T-helper 2 cell (primary cell): ENCODE measurements at places on chromosomes 7 and 10.

GRCh38 chr10:69278446-69278963, at the start of gene HK1:
TSS of gene HK1 (plus strand) at chr10:69278496.
- no peak for DNase-seq

DNA sequence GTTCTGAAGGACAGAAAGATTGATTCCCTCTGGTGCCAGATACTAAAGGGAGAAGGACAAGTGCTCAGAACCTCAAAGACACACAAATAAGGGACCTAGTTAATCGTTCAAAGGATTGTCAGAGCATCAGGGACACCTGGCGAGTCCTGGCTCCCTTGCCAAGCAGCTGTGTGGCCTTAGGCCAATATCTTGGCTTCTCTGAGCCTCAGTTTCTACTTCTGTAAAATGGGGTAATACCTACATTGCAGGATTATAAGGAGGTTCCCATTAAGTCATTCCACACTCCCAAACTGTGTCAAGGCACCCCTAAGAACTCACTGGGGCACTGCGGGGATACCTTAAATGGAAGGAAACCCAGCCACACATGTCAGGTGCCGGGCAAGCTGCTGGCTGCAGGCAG, 29.4 kb downstream of the DRGX start:
- DNase-seq = no peak

DNA sequence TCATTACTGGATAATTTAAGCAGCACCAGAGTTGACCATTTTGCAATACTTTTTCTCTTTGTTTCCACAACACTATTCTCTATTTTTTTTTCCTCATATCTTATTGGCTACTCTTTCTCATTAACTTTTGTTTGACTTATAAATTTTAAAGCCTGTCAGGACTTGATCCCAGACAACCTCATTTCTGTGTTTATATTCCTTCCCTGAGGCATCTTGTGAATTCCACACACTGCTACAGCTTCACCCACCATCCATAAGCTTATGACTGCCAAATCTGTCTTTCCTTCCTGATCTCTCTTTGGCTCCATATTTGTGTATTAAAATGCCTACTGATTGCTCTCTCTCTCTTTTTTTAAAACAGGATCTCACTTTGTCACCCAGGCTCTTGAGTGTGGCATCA, 124.6 kb upstream of the MBL2 start:
- DNase-seq = no peak

DNA sequence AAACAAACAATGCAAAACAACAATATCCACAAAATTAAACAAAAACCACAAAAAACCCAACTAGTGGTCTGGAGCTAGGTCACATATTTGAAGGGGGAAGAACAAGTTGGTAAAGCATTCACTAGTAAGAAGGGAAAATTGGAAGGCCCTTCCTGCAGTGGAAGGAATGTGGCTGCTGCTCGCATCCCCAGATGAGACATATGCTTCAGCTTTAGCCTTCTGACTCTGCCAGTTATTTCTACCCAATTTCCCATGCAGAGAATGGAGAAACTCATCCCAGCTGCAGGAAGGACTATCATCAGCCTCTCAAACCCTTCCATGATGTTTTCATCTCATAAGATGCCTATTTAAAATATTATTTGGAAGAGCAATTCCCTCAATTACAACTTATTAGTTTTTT, 176.6 kb downstream of the BMPER start:
- DNase-seq = no peak

- no peak for DNase-seq
Measured at GRCh38 chr10:35423505-35424306, 87.4 kb downstream of the CCNY start.

DNA sequence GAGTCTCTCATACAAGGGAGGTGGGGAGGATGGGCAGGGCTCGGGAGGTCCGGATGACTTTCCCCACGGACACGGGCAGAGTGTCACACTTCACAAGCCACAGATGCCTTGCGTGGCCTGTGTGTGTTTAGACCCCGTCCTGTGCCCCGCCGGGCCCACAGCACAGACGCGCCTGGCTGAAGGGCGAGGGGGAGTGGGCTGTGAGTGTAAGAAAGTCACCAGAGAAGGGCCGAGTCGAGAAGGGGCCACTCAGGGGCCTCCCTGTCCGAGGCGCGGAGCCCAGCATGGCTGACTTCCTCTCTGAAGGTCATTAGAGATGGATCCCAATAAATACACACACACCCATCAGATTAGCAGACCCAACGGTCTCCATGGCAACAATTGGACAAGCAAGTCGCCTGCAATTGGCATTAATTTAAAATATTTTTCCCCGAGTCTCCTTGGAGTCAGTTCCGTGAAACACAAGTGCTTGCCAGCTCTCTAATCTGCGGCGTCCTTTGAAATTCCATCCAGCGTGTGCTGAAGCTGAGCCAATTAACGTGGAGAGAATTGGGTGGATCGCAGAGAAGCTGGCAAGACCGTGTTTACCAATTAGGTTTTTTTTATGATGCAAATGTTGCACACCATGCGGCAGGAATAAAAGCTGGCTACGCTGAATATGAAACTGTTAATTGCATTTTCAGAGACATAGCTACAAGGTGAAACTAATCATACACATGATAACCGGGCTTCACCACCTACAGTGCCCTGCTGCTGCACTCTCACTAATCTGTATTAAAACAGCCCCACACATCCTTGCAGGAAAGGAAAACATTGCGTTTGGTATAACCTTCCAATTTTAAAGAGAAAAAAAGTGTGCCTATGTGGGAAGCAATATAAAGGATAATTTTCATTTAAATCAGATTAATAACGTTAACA, 571.2 kb downstream of the PTPRN2 start:
- DNase-seq = no peak

DNA sequence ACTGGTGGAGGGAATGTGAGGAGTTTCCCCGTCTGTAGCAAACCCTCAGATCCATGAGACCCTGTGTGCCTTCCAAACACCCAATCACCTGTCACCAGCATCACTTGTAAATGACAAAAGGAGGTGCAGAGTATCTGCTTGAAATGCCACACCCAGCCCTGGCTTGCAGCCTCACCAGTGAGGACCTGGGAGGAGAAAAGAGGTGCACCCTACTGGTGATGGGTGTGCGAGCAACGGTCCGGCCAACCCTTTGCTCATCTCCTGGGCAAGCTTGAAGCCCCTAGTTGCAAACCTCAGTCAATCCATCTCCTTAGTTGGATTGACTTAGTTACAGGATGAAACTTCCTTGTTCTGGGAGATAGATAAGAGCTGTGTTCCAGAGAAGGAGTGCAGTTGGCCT, 62.4 kb upstream of the WAPL start:
- no peak for DNase-seq

DNA sequence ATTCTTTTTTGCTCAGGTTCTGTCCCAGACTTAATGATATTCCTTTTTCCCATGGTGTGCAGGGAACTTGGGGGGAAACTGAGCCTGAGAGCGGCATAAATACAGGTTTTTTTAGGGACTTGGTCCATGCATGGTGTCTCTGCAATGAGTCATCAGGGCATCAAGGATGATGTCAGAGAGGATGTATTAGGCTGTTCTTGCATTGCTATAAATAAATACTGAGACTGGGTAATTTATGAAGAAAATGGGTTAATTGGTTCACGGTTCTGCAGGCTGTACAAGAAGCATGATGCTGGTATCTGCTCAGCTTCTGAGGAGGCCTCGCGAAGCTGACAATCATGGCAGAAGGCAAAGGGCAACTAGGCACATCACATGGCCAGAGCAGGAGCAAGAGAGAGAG, 185.4 kb downstream of the RAB11FIP2 start:
- DNase-seq = no peak

- DNase-seq = no peak
Measured at GRCh38 chr7:31751726-31752125, 64.7 kb downstream of the PPP1R17 start.

DNA sequence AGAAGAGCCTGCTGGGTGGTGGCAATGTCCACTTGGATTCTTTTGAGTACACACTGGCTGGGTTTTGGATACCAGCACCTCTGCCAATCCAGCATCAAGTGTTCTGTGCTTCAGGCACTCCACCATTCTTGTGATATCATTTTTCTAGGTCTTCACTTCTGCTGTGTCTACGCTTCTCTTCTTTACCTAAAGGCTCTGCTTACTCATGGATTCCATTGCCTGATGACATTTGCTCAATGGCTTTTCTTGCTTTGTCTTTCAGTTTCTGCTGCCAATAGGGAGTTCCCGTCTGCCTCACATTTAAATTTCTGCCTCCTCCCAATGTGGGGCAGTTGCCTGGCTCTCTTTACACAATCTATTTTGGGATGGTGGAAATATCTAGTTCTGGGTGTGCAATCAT, 12.7 kb upstream of the PAPSS2 start:
- no peak for DNase-seq

GRCh38 chr7:99504281-99504602, 220 bp upstream of the ZKSCAN5 start:
- DNase-seq = no peak

DNA sequence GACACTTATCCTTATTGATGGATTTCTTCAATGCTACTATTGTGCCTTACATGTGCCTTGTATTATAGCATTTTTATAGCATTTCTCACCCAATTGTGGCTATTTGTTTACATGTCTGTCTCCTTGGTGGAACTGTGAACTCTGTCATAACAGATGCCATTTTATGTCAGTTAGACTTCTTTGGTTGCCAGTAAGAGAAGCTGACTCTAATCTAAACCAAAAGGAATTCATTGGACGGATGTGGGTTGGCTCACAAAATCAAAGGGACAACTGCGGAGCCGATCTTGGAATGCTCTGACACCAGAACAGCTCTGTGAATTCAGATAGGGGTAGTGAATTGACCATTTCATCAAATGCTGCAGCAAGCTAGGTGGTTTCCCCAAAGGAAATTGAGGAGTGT, 15.0 kb downstream of the GARIN1A start:
- DNase-seq = no peak

GRCh38 chr7:86706406-86706805, 62.7 kb downstream of the GRM3 start:
- DNase-seq = no peak

DNA sequence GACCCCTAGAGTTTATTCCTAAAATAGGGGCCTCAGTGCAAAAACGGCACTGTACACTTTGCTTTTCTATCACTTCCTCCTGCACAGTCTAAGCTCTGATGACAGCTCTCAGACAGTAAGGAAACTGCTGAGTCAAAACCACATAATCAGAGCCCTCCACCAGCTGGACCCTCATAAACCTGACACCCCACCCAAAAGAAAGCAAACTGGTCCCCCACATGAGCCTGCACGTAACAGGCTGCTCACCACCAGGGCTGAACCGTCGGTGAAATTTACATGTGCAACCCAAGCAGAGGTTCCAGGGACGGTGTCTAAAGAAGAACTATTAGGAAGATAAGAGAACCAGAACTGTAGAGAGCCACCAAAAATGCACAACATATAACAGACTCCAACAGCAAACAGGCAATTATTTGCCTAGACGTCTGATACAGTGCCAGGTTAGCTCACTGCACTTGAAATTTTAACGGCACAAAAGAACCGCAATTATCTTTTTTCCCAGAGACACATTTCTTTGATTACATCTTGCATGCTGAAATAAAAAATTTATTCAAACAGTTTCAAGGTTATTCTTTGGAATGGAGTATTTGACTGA, 19.6 kb downstream of the SGMS1 start:
- DNase-seq = no peak

GRCh38 chr10:101217450-101218281, 11.6 kb downstream of the LBX1 start:
- DNase-seq = no peak

- DNase-seq = no peak
Measured at GRCh38 chr7:11447106-11447505, 384.9 kb downstream of the THSD7A start.

DNA sequence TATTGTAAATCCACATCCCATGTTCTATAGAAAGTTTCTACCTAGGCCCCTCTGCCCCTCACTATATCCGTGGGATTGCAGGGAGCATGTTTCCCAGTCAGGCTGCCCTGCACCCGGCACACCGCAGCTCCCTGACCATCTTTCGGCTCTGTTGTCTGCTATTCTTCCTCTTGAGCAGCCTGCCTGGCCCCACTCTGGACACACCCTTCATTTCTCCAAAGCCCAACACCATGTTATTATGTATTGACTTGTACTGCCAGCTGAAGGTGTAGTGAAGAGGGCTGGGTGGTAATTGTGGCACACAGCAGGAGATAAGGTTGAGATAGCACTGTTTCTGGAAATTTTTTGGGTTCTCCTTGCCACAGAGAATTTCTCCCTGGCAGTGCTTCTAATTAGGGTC, 9.8 kb downstream of the LRMDA start:
- DNase-seq = no peak

DNA sequence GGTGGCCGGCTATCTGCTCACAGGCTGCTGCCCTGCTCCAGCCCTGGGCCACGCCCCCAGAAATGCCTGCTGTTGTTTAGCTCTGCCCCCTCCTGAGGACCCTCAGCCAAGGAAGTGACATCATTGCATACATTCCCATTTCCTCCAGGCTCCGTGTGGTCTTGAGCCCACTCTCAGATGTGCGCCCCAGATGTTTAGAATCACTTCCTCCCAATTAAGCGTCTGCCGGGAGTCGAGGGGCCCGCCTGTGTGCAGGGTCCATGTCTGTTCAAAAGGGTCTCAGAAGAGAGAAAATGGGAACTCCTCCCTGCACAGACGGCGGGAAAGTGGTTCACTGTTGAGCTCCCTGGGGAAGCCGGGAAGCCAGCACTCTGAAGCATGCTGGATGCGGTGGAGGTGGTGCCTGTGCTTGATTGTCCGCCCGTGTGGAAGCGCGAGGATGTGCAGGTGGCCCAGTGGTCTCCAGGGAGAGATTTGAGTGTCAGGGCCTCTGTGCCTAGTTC, 116.9 kb upstream of the PPIF start:
- no peak for DNase-seq

- no peak for DNase-seq
Measured at GRCh38 chr10:58237014-58237834, 30.5 kb downstream of the IPMK start.

- no peak for DNase-seq
Measured at GRCh38 chr7:70659263-70659662, 472.7 kb upstream of the GALNT17 start.

GRCh38 chr10:123119081-123119480, 16.7 kb upstream of the HMX3 start:
- DNase-seq = no peak

DNA sequence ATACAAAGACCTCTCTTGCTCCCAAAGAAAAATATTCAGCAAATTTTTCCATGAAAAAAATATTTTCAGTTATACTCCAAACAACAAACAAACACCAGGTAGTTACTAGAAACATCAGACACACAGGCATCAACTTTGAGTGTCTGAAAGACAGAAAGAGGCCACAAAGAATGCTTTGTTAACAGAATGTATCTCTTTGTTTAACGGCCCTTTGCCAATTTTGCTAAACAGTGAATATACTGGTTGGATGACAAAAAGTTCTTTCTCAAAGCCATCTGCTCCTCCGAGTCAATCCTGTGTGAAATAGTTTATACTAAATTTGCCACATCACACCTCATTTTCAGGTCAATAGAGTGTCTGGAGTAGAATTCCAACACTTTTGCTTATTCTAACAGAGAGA, 216.7 kb upstream of the PHF14 start:
- DNase-seq = no peak
